ENCODE measurements at places on chromosomes 6 and 20. TPM values are rescaled to one million over a fixed set of nuclear protein-coding genes. Genes with fewer than 3 reads are reported as not detected.

SFTA2 gene
- total RNA-seq, result not detected

CCDC28A gene
- 15.4 TPM for total RNA-seq

DNA sequence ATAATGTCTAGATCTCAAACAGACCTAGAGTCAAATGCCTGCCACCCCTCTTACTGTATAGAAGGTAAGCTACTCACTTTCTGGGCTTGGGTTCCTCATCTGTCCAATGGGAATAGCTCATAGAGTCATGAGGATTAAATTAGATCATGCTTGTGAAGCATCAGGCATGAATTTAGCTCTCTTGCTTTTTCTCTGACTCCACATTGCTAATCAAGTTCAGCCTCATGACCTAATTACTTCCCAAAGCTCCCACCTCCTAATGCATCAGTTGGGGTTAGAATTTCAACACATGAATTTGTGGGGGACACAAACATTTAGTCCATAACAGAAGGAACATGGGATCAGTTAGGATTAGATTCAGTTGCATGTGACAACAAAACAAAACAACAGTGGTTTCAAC is 4.6 kb upstream of the DDX27 start:
- DNase-seq, result no peak

- DNase-seq, result no peak
Measured at GRCh38 chr6:148186916-148187315, 155.7 kb upstream of the SASH1 start.

DNA sequence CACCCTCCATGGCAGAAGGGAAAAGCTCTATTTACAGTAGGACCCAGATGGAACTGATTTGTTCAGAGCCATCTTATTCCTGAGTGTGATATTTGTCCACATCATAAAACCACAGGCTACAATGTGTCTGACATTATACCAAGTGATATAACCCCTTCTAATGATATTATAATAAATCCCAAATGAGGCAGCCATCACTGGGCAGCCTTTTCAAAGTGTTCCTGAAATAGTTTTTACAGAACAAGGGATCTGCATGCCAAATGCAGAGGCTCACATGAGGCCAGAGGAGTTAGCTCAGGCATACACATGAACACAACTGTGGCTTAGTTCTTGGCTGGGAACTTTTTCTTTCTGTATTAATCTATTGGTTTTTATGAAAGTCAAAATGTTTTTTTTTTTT is 207.7 kb downstream of the MAFB start:
- DNase-seq, result peak; percentile 11

- DNase-seq, result no peak
Measured at GRCh38 chr20:63844511-63844991, 13.5 kb upstream of the ZBTB46 start.

Measured in umbilical cord (tissue), 2 donors.